ENCODE measurements at places on chromosomes 3 and 15.

GRCh38 chr15:25220834-25221233, 218.0 kb downstream of the UBE3A start:
- no peak for DNase-seq

DNA sequence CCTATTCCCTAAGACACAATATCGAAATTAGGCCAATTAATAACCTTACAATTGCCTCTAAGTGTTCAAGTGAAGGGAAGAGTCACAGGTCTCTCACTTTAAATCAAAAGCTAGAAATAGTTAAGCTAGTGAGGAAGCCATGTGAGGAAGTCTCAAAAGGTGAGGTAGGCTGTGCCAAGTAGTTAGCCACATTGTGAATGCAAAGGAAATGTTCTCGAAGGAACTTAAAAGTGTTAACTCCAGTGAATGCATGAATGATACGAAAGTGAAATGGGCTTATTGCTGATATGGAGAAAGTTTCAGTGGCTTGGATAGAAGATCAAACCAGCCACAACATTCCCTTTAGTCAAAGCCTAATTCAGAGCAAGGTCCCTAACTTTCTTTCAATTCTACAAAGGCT, 59.1 kb downstream of the KLF13 start:
- DNase-seq: no peak

DNA sequence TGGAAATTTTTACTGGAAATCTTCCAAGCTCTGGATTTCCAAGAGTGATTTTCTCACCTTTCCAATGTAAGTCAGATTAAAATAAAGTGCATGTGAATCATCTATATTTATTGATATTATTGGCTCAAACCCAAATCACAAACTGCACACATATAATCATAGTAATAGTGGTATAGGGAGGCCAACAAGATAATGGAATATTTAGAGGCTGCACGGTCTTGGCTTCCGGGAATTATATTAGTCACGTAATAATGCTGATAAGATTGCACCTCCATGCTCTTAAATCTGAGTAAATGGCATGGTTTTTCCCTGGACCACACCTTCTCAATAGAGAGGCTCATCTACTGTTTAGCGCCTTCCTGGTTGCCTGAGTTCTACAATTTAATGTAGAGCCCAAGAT, 567.1 kb upstream of the NR2F2 start:
- DNase-seq: no peak

- DNase-seq: no peak
Measured at GRCh38 chr3:53525765-53526703, 31.6 kb downstream of the CACNA1D start.

- no peak for DNase-seq
Measured at GRCh38 chr3:190492129-190492528, 21.8 kb upstream of the IL1RAP start.

DNA sequence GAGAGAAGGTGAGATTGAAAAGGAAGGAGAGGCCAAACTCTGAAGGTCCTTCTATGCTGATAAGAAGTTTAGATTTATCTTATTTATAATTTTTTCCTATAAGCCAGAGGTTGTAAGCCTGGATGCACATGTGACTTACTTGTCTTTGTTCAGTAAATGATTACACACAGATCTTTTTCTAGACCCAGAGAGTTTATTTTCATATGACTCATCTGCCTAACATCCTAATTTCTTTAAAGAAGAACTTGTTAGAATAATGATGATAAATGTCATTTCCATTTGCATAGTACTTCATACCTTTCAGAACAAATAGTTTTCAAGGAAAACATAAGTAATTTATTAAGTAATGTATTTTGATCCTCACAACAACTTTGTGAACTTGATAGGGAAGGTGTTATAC, 434.8 kb upstream of the DPH6 start:
- no peak for DNase-seq

DNA sequence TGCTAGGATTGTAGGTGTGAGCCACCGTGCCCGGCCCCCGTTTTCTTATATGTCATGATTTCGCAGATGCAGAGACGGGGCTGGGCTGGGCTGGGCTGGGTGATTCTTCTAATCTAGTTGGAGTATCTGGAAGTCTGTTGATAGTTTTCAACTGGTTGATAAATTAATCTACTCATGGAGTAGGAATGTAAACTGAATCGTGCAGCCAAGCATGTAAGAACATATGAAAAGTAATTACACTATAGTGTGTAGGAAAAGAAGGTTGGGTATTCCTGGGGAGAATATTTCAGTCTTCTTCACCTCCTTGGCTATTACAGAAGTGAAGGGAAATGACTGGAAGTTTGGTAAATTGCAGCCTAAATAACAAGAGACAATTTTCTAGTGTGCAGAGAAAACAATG, 82.6 kb upstream of the MAGI1 start:
- no peak for DNase-seq

DNA sequence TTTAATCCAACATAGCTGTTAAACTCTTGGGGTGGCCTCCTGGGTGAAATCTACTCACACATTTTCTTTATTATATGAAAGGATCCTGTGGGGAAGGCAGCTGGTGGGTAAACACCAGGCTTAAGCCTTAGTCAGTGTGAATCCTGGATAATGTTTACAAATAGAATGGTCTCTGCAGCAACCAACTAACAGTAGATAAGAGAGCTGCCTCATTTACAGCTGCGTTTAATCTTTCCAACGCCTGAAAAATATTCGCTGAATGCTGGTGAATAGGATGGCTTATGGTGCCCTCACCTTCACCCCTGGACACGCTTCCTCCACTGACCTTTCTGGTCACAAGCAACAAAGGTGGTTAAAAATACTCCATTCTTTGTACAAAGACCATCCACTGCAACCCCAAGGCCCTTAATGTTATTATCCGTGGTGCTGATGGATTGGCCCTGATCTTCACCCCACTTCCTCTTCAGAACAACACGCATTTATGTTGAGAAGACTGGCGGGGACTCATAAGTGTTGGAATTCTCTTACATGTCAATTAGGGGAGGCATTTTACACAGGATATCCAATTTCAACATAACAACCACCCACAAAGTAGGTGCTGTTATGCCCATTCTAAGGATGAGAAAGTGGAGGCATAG, 120.0 kb upstream of the FRMD4B start:
- no peak for DNase-seq

Data from activated CD4-positive, CD25-positive, alpha-beta regulatory T cell treated with anti-CD3 and anti-CD28 coated beads, Interleukin-2, amount 50 U/mL, for 16 hours (primary cell).